ENCODE measurements at places on chromosomes 4 and X.

GRCh38 chr4:100823993-100824323 lies 306.1 kb upstream of the EMCN start:
- no peak for DNase-seq

DNA sequence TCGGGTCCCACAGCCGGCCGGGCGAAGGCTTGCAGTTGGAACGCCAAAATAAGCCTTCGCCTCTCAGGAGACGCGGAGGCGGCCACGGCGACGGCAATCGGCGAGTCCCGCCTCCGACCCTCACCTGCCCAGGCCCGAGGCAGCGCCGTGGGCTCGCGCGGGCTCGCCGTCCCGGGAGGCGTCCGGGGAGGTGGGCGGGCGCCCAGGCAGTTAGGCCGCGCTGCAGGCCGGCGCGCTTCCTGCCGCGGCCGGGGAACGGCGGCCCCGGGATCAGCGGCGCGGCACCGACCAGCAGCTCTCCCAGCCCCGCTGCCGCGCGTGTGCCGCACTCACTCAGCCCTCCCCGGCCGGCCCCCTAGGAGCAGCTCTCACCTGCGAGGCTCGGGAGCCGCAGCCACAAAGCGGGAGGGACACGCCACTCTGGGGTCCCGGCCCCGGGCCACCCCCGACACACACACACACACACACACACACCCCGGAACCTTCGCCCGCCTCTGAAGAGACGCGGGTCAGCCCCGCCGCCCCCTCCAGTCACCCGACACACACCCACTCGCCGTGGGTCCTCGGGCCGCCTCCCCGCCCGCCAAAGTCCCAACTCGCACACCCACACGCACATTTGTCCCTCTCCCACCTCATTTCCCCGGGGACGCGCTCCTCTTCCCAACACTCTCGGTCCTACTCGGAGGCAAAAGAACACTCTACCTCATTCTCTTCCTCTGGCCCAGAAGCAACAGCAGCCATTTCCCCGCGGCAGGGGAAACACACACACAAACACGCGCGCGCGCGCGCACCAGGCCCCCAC lies at the start of gene CNOT6L:
TSS of gene CNOT6L (minus strand) at position 767 of the 802 bp plus-strand sequence. CDS start at position 707, 60 bp downstream.
- DNase-seq: peak; percentile 81

DNA sequence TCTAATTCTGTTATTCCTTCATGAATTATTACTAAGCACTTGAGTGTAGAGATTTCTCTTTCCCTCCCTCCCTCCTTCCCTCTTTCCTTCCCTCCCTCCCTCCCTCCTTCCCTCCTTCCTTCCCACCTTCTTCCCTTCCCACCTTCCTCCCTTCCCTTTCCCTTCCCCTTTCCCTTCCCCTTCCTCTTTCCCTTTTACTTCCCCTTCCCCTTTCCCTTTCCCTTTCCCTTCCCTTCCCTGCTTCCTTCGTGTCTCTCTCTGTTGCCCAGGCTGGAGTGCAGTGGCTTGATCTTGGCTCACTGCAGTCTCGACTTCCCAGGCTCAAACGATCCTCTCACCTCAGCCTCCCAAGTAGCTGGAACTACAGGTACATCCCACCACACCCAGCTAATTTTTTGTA lies 49.4 kb upstream of the RAB40AL start:
- DNase-seq: no peak

DNA sequence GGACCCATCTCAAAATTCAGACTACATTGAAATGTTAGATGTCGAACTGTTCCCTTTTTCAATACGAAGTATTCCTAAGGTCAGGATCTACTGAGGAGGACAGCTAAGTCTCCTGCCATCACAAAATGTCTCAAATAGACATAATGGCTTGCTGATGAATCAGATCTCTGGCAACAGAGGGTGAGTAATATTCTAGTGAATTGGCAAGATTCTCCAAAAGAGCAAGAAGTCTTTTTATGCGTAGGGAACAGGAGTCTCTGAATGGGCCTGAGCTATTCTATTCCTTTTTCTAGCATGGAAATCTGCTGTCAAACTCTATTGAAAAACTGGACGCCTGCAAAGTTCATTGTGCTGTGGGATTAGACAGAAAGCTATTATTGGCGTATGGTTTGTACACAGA lies 145.4 kb downstream of the FNIP2 start:
- DNase-seq: no peak

DNA sequence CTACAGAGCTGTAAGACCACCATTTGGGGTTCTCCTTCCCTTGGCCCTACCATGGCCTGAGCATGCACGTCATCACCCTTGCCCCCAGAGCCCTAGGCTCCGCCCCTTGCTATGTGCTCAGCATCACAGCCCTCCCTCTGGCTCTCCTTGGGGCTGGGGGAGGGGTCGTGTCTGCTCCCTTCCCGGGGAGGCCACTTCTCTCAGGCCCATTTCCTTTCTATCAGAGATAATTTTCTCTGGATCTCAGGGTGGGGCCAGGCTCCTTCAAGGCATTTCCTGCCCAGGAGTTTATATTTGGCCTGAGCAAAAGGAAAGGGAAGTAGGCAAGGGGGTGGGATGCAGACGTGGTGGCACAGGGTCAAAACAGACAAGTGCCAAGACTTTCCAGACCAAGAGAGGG lies 55.9 kb downstream of the STARD8 start:
- no peak for DNase-seq

- no peak for DNase-seq
Measured at GRCh38 chr4:1759818-1760223, 33.3 kb upstream of the FGFR3 start.

- peak; percentile 25 for DNase-seq
Measured at GRCh38 chr4:22071749-22072148, 123.2 kb upstream of the KCNIP4 start.

- DNase-seq: no peak
Measured at GRCh38 chr4:1991596-1992434, 17.0 kb downstream of the NELFA start.

DNA sequence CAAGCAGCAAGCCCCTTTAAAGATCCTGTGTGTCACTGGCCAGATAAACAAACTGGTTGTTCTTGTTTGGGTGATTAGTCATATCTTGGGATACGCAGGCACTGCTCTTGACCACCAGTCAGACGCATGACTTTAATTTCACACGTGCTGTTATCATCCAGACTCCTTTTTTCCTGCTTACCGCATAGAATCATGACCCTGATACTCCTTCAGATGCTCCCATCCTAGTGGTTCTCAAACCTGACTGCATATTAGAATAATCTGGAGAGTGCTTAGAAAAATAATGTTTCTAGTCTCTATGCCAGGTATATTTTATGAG lies 78.8 kb downstream of the CLDN22 start:
- no peak for DNase-seq

- DNase-seq: no peak
Measured at GRCh38 chrX:154815274-154815818, 10.1 kb upstream of the MPP1 start.

GRCh38 chr4:122744229-122744628 lies 11.7 kb downstream of the BBS12 start:
- no peak for DNase-seq

- no peak for DNase-seq
Measured at GRCh38 chr4:13605330-13605729, 22.2 kb downstream of the BOD1L1 start.

DNA sequence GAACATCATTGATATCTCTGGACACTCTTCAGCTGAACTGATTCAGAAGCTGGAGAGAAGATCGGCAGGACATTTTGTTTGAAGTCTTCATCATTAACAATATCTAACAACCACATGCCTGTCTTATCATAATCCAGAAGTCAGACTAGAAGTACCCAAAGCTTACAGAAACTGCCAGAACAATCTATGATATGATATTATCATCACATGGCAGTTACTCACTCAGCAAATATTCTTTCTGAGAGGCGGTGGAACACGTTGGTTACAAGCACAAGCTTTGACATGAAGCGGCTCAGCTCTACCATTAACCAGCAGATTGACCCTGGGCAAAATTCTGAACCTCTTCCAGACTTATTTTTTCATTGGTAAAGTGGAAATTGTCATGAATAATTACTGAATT lies 69.4 kb upstream of the KIT start:
- no peak for DNase-seq

DNA sequence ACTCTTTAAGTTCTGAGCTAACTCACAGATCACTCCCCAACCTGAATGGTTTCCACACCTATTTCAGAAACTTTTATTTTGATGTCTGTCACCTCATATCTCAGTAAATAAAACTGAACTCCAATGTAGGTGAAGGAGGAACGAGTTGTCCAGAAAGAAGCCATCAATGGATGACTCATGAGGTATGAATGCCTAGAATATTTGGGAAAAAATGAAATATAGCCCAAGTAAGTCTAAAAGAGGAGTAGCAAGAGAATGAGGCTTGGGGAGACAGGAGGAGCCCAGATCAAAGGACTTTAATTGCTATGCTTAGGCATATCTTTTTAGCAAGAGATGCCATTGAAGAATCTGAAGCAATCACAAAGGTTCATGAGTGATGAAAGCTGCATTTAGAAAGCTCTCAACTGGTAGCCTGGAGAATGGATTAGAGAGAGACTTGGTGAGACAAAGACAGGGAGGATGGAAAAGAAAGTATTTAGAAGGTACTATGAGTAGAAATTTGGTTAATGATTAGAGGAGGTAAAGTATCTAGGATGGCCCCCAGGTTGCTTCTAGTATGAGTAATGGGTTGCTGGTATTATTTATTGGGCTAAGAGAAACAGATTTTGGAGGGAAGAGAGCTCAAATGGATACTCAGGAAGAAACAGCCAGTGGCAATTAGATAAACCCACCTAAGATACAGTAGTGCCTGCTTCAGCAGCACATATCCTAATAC lies 39.4 kb downstream of the NOCT start:
- no peak for DNase-seq

GRCh38 chrX:2638279-2638678 lies 52.8 kb upstream of the CD99 start:
- DNase-seq: no peak

- DNase-seq: no peak
Measured at GRCh38 chrX:8980756-8981155, 53.2 kb downstream of the FAM9B start.

GRCh38 chrX:102659790-102660757 lies 8.8 kb downstream of the GPRASP1 start:
- peak; percentile 79 for DNase-seq

GRCh38 chrX:9577555-9577954 lies 112.7 kb downstream of the TBL1X start:
- DNase-seq: no peak

DNA sequence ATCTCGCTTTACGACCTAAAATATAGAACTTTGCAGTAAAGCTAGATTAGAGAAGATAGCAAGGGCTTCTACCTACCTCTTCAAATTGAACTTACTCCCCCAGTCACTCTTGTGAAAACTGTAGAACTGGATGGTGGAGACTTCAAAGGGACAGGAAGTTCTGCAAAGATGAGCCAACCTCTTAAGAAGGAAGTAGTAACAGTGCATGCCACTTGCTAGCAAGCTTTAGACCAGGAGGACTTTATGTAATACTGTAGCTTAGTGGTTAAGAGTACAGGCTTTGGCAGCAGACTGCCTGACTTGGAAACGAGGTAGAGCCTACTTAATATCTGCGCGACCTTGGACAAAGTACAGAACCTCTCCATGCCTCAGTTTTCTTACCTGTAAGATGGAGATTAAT lies 27.5 kb upstream of the VBP1 start:
- DNase-seq: peak; percentile 8

DNA sequence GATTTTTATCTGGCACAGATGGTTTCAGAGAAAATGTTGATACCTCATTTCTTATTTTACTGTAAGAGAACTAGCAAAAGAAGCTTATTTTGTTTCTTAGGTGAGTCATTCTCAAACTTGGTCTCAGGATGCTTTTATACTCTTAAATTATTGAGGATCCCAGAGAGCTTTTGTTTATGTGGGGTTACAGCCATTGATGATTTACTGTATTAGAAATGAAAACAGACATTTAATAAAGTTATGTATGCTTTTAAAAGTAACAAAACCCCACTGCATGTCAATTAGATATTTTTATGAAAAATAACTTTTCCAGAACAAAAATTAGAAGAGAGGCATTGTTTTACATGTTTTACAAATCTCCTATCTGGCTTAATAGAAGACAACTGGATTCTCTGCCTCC lies 12.1 kb downstream of the USP9X start:
- no peak for DNase-seq

DNA sequence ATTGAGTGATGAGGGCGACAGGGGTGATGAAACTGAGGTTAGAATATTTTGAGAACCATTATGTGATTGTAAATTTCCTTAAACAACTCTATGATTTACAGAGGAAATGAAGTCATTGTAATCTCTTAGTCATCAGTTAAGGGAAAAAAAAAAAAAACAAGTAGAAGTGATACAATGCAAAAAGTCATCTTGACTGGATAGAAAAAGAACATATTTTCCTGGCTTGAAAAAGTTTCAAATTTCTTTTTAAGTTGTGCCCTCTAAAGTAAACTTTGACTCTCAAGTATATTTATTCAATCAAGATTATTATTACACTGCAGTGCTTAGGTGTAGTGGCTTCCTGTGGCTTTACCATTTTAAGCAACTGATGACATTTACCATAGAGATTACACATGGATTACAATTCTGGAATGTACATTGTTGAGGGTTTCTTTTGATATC lies 40.6 kb downstream of the GABRB1 start:
- no peak for DNase-seq

DNA sequence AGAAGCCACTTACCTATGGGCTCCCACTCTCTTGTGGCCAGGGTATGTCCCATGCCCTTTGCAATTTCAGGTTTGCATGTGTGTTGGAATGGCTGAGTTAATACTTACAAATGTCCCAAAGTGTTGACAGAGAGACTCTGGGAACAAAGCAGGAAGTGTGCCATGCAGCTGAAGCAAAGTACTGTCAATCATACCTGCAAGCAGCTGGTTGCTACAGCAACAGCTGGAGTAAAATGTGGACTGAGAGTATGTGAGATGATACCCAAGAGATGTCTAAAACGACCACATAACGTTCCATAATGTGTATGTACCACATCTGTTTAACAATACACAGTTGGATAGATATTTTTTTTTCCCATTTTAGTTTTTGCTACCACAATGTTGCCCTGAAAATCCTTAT lies 82.8 kb upstream of the CAMK2D start:
- no peak for DNase-seq

DNA sequence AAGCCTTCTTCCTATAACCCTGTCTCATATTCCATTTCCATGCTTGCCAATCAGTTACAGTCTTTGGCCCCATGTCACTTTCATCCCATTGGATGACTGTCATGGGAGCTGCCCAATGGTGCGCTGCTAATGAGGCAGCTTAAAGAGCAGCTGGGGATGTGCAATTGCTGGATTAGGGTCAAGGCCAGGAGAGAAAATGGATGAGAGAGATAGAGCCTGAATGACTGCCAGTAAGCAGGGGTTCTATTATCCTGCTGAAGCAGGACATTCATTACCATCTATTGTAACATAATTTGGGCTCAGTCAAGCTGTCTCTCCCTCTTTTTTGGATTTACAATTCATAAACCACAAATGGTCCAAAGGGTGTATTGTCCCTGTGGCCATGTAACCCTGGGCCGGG lies 909.0 kb downstream of the CENPC start:
- no peak for DNase-seq

- DNase-seq: no peak
Measured at GRCh38 chr4:180564026-180564425, 1679.2 kb upstream of the TENM3 start.

DNA sequence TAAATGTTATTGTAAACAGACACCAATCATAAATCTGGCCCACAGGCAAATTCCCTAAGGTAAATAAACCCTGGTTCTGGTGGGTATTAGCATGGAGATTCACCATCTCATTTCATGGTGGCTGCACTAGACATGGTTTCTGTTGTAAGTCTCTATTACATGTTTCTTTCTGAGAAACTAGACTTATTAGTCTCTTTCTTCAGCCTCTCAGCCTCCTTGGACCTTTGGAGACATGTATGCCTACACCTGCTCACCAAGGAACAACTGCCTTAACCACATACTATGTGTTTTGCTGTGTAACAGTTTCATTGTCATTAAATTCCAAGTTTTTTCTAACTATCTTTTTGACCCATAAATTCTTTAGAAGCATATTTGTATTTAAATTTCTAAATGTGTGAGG lies 13.1 kb downstream of the DDIT4L start:
- no peak for DNase-seq

Measured in stimulated activated naive CD8-positive, alpha-beta T cell treated with anti-CD3 and anti-CD28 coated beads, Interleukin-15, amount 100 ng/mL, for 72 hours (primary cell).